Smooth muscle cell of the umbilical artery (primary cell): ENCODE measurements at places on chromosomes 6 and 20. TPM values are rescaled to one million over a fixed set of nuclear protein-coding genes. Genes with fewer than 3 reads are reported as not detected.

The MYH7B gene
- 0.05 TPM in 1 of 2 replicates, not detected in the other for total RNA-seq

The ADGRF5 gene
- under 0.01 and 0.09 TPM in 2 replicates for total RNA-seq

The PROCR gene
- 37.7 and 45.4 TPM in 2 replicates for total RNA-seq

The TAP2 gene
- 8.3 and 11.4 TPM in 2 replicates for total RNA-seq

The HSPA12B gene
- under 0.01 TPM in 1 of 2 replicates, not detected in the other for total RNA-seq

The ADGRF1 gene
- not detected in 2 replicates for total RNA-seq

The AFG1L gene
- 4.3 and 5.0 TPM in 2 replicates for total RNA-seq

The SEMG1 gene
- total RNA-seq = not detected in 2 replicates

The LY6G6D gene
- total RNA-seq = not detected in 2 replicates
